ENCODE measurements at places on chromosomes 6 and 20. TPM values are rescaled to one million over a fixed set of nuclear protein-coding genes. Genes with fewer than 3 reads are reported as not detected.

DNA sequence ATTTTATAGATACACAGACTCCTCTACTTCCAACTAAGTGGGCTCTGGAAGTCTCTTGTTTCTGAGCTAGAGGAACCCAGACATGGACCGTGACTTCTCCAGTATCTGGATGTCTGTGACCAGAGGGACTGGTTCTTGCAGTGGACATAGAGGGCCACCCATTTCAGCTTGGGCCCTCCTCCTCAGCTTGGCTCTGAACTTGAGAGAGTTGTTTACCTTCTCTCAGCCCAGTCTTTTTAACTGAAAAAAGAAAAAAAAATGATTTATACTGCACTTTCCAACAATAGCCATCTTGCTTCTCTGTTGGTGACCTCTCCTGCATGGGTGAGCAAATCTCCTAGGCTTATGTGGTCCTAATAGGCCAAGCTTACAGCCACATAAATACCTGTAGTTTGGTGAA lies 60.3 kb upstream of the TMEM181 start:
- no peak for DNase-seq

DNA sequence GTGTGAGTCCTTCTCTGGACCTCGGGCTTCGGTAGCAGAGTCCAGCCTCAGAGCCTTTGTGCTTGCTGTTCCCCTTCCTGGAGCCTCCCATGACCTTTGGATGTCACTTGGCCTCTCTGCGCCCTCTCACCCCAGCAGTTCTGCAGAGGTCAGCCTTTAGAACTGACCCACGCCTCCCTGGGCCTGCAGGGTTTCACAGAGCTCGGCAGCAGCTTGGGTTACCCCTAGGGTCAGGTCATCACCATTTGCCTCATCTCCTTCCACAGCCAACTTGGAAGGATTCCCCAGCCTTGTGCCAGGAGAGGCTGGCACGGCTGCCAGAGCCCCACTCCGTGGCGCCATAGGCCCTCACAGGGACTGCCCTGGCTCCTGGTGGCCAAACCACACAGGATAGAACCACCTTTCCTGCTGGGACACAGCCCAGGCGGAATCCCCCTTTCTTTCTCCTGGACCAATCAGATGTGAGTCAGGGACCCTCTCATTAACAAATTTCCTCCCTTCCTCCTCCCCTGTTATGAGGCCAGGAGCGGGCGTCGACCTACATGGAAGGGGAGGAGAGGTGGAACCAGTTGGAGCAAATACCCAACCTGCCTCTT lies 13.9 kb upstream of the SIRPA start:
- DNase-seq, result no peak

GRCh38 chr6:118511930-118512715 lies 36.0 kb upstream of the PLN start:
- no peak for DNase-seq

- DNase-seq, result no peak
Measured at GRCh38 chr20:33688938-33689424, 2.8 kb upstream of the E2F1 start.

GRCh38 chr6:104266922-104267321 lies 592.8 kb downstream of the HACE1 start:
- DNase-seq, result no peak

- DNase-seq, result no peak
Measured at GRCh38 chr6:56245903-56246351, 1.5 kb downstream of the COL21A1 start.

GRCh38 chr20:58908941-58909340 lies 56.4 kb downstream of the GNAS start:
- DNase-seq, result no peak

SLCO4A1 gene
- total RNA-seq, result 1.4 TPM

VNN1 gene
- not detected for total RNA-seq

CDSN gene
- total RNA-seq, result not detected

ZKSCAN3 gene
- 11.2 TPM for total RNA-seq

- DNase-seq, result no peak
Measured at GRCh38 chr6:110849781-110850180, 24.8 kb upstream of the AMD1 start.

- DNase-seq, result no peak
Measured at GRCh38 chr6:129678463-129678862, 31.5 kb downstream of the ARHGAP18 start.

- no peak for DNase-seq
Measured at GRCh38 chr6:38650207-38650752, 10.6 kb upstream of the BTBD9 start.

GRCh38 chr6:81075974-81076373 lies 676.5 kb downstream of the TENT5A start:
- DNase-seq, result peak; percentile 29

- DNase-seq, result no peak
Measured at GRCh38 chr6:71238351-71238750, 50.3 kb upstream of the OGFRL1 start.

GRCh38 chr6:151236668-151237401 lies 2.9 kb upstream of the AKAP12 start:
- no peak for DNase-seq

DNA sequence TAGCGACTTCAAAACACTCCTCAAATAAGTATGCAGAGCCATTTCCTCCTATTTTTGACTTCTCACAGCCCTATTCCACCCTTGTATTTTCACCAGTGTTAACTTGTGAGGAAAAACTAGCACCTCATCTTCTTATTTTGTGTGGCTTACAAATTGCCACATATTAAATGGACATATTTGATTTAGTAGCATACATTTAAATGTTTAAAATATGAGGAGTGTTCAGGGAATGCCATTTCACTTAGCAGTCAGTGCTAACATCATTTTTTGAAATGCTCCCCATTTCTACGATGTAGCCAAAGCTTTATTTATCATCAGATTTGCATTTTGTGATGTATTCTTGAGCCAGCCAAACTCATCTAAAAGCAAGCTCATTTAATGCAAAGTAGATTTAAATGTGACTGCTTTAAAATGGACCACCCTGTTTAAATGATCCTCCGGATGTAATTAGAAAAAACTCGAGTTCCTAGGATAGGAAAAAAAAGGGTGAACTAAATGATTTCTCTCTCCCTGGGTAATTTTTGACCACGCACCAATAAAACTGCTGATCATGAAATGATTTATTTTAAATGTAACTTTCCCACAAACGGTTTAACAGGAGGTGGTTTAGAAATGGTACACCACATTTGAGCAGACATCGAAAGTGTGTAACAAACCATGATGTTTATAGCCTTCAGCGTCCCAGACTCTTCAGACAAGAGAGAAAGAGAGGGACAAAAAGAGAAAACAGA lies 172.6 kb downstream of the CD83 start:
- DNase-seq, result no peak

GRCh38 chr6:16669227-16669626 lies 92.0 kb downstream of the ATXN1 start:
- DNase-seq, result peak; percentile 35

GRCh38 chr20:31669876-31670275 lies 32.2 kb downstream of the COX4I2 start:
- DNase-seq, result no peak

DNA sequence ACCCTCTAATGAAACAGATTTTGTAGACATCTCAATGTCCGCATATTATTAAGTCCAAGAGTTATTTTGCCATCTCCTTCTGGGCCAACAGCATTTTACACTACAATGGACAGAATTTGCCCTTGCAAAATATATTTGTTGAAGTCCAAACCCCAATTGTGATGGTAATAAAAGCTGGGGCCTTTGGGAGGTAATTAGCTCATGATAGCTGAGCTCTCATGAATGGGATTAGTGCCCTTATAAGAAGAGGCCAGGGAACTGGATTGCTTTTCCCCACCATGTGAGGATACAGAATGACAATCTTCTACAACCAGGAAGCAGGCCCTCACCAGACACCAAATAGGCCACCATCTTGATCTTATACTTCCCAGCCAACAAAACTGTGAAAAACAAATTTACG lies 44.9 kb upstream of the MTRF1L start:
- DNase-seq, result no peak

MICA gene
- total RNA-seq, result 15.0 TPM

- no peak for DNase-seq
Measured at GRCh38 chr6:6697620-6698019, 109.1 kb downstream of the LY86 start.

PRDM13 gene
- not detected for total RNA-seq

GRCh38 chr20:46523696-46524328 lies 10.5 kb upstream of the ZNF334 start:
- peak; percentile 32 for DNase-seq

GRCh38 chr6:148285205-148285604 lies 57.4 kb upstream of the SASH1 start:
- DNase-seq, result no peak

ZC3H12D gene
- total RNA-seq, result 0.07 TPM

DNA sequence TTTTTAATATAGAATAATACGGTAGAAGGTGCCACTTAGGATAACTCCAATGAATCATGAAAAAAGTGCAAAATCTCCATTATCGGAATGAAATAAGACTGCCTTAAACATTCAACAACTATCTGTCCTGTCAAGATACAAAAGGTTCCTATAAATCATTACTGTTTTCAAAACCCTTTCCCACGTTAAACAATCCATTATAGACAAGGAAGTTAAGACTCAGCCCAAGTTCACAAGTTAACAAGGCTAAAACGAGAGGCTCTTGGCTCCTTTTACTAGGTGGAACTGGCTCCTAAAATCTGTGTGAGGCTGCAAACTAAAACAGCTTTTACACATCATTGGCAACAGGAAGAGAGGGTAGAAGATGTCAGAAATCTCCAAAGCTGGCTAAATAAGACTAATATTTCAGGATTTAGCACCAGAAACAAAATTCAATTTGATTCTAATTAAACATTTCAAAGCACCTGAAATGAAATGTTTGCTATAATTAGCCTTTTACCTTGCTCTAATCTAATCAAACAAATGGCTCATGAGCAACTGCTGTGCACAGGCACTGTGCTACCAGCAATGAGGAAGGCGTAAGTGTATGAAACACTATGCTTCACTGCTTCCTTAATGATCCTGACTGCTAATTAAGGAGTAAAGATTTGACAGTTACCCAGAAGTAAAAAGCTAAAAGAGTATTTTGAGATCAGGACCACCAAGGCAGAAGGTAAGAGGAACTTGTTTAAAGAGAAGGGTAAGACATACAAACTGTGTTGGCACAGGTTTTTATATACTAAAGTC lies 109.7 kb downstream of the DST start:
- DNase-seq, result no peak

GRCh38 chr20:47281376-47281775 lies 75.1 kb downstream of the ZMYND8 start:
- DNase-seq, result no peak

- DNase-seq, result peak; percentile 53
Measured at GRCh38 chr6:138004430-138005287, 102.6 kb downstream of the PERP start.

DNA sequence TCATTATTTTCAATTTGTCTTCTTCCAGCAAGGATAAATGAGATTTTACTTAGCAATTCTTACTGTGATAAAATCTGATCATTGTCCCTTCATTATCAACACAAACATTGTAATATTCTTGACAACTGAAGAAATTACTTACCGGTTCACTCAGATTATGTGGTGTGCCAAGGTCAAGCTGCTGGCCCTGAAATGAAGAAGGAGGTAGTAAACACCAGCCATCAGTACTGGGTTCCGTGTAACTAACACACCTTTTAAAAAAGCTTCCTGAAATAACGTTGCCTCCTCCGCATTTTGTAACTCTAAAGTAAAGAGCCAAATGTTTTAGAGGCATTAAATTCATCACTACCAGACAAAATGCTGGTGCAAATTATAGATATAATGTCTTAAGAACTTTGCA lies 7.4 kb downstream of the ROS1 start:
- DNase-seq, result no peak

DNA sequence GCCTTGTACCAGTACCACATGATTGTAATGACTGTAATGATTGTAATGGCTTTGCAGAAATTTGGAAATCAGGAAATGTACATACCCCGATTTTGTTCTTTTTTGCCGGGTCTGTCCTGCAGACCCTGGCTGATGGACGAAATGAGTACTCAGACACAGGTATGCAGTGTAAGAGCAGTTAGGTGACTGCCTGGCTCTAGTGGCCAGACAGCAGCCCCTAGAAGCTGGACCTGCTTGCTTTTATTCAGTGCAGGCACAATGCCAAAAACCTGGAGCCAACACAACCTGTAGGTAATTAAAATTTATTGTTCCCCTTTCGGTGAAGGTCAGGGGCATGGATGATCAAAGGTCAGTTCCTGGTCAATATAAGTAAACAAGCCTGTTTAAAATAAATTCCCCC lies 346.0 kb downstream of the NKAIN2 start:
- DNase-seq, result no peak
